ENCODE measurements at places on chromosomes 12 and 14.

DNA sequence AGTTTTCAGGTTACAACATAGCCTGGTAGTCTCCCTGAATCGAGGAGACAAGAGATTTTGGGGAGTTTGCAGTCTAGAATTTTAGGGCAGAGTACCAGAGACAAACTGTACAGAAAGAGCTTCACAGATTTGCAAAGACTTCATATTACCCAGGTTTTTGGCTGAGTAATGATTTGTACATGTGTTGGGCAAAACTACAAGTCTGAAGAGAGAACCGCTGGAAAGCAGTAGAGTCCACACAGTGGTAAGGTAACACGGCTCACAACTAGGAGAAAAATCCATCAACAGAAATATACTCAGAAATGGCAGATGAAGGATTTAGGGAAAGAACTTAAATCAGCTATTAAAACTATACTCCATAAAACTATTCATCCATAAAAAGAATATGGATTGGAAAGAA lies 25.7 kb downstream of the FBXO33 start:
- no peak for DNase-seq

GRCh38 chr12:50070314-50071060 lies 13.1 kb downstream of the ASIC1 start:
- peak; percentile 70 for DNase-seq

- no peak for DNase-seq
These were observed 374.9 kb downstream of the GXYLT1 start for GRCh38 chr12:41769810-41770209.

GRCh38 chr12:19882346-19882745 lies 443.1 kb downstream of the AEBP2 start:
- DNase-seq = no peak

- peak; percentile 97 for DNase-seq
These were observed 49.9 kb downstream of the FUT8 start for GRCh38 chr14:65462411-65462810.

DNA sequence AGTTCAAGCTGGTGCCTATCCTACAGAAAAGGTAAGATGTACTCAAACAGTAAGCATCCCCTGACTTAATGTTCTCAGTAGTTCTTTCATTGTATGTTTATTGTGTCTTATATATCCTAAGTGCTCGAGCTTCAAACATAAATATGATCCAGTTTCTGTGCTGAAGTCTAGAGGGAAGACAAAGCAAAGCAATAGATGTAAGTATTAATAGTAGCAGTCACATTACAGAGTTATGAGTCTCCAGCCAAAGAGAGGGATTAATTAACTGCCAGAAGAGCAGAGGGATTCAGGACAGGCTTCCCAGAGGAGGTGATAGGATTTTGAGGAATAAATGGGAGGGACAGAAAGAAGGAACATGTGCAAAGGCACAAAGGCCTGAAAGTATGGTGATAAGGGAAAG lies 1.4 kb downstream of the NGDN start:
- no peak for DNase-seq

DNA sequence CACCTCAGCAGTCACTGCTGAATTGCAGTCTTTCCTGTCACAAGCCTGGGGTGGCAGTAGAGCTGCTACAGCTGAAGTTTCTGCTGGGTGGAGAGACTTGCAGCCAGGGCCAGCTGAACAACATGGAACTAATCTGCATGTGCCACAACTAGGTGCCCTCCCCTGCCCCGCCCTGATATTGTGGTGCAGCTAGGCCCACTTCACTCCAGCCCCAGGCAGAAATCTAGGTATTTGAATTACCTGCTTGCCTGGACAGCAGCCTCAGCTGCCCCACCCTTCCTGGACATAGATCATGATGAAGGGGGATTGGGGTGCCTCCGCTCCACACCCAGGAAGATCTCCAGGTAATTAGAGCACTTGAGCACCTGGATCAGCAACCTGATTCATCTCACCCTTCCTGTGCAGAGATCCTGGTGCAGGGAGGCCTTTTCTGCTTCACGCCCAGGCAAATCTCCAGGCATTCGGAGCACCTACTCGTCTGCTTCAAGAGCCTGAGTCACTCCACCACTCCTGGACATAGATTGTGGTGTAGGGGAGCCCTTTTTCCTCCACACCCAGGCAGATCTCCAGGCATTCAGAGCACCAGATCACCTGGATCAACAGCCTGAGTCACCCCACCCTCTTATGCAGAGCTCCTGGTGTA lies 477.0 kb downstream of the SOX5 start:
- peak; percentile 100 for DNase-seq

GRCh38 chr14:65117769-65118745 lies 15.7 kb upstream of the MAX start:
- DNase-seq = no peak

- peak; percentile 73 for DNase-seq
These were observed 175.8 kb upstream of the PRMT8 start for GRCh38 chr12:3315201-3315661.

- DNase-seq = no peak
These were observed 201.9 kb downstream of the FOXN3 start for GRCh38 chr14:89215114-89215513.

DNA sequence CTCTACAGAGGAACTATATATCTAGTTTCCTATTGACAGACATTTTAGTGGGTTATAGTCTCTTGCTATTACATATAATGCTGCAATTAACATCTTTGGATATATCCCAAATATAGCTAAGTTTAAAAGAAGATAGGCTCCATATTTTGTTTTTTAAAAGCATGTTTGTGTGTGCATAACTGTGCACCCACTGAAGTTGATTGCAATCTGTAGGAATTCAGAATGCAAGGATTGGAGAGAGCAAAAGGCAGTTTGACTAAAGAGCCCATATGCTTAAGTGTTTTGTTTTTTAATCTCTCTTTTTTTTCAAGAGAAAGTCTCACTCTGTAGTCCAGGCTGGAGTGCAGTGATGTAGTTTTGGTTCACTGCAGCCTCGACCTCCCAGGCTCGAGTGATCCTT lies 9.4 kb upstream of the ABCD4 start:
- DNase-seq = no peak

DNA sequence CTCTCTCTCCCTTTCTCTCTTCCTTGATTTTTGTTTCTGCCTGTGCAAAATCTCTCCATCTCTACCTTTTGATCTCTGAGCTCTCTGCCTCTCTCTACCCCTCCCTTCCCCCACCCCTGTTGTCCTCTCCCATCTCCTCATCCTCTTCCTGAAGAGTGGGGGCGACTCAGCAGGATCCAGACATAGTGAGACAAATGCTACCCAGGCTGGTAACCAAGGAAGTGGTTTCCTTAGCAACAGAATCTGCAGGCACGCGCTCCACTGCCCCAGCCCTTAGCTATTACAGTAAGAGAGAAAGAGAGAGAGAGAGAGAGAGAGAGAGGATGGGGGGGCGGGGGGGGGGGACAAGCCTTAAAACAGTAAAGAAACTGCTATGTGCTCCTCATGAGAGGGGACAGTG lies 85.6 kb downstream of the CMKLR1 start:
- DNase-seq = no peak

GRCh38 chr14:70896981-70897380 lies 10.3 kb upstream of the PCNX1 start:
- peak; percentile 38 for DNase-seq

DNA sequence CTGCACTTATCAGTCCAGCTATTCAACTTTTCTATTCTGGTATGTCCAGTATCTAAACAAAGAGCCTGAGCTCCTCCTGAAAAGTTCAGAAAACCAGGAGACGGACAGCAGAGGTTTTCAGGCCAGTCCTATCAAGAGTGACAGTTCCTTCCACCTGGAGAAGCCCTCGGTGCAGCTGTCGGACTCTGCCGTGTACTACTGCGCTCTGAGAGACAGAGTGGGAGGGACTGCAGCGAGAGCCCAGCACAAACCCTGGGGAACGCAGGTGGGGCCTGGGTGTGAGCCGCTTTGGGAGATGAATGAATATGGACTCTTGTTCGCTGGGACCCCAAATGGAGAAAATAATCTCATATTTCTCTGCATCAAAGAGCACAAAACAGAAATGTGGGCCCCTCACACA lies 329.8 kb upstream of the OR4E1 start:
- no peak for DNase-seq

GRCh38 chr14:39426605-39427004 lies 5.6 kb downstream of the FBXO33 start:
- DNase-seq = peak; percentile 55

DNA sequence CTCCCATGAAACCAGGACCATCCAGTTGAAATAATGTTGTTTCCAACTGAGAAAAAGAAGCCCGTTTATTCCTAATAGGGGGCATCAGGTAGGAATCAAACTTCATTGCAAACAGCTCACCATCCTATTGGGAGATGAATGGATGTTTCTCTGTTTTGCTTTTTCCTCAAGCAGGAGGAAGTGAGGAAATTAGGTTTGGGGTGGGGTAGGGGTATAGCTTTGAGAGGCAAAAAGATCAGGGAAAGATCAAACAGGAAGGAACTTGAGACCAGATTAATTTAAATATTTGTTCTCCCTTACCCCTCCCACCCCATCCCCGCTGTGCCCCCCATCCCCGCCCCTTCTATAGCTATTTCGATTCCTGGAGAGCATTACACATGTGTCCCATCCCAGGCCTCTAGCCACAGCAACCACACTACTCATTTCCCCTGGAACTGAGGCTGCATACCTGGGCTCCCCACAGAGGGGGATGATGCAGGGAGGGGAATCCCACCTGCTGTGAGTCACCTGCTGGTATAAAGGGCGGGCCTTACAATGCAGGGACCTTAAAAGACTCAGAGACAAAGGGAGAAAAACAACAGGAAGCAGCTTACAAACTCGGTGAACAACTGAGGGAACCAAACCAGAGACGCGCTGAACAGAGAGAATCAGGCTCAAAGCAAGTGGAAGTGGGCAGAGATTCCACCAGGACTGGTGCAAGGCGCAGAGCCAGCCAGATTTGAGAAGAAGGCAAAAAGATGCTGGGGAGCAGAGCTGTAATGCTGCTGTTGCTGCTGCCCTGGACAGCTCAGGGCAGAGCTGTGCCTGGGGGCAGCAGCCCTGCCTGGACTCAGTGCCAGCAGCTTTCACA lies at the start of gene IL23A:
Gene IL23A, plus strand, starts transcription at position 577 of the 850 bp plus-strand sequence. Its CDS starts 161 bp downstream, at position 738.
- peak; percentile 93 for DNase-seq

DNA sequence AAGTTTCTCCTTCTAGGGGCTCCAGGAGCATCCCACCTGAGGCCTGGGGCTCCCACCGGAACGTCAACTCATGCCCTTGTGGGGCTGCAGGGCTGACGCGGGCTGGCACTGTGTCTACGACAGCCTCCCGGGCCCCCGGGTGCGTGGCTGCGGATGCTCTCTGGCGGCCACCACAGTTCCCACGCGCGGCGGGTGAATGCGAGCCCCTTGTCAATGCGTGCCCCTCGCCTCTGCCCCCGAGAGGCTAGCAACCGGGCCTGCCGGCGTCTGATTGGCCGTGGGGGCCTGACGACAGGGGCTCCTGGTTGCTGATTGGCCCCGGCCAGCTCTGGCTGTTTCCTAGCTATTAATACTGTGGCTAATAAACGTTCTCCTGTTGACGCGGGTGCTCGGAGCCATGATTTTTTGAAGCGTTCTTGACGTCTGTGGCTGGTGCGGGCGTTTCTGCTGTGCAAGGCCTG lies 1.8 kb upstream of the MEG3 start:
- DNase-seq = no peak

- peak; percentile 97 for DNase-seq
These were observed 13.1 kb upstream of the ITGA5 start for GRCh38 chr12:54431911-54432814.

DNA sequence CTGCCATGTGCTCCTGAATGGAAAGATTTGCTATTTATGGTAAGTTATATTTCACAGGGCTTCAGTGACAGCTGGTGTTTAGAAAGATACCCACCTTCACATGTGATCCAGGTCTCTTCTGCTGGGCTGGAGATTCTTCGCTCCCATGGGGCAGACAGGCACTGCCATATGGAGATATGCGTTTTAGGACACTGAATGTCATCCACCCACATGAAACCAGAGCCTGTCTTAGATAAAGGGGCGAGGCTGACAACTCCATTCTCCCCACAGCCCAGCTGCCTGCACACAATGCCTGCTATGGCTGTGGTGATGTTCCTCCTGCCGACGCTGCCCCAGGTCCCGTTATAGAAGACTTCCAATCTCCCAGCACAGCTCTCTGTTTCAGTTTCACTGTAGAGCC lies 69.4 kb downstream of the ACSM4 start:
- no peak for DNase-seq

All from bronchial epithelial cell (primary cell).